IPS-NIHi11 (cell line): ENCODE measurements at places on chromosomes 1 and 21.

DNA sequence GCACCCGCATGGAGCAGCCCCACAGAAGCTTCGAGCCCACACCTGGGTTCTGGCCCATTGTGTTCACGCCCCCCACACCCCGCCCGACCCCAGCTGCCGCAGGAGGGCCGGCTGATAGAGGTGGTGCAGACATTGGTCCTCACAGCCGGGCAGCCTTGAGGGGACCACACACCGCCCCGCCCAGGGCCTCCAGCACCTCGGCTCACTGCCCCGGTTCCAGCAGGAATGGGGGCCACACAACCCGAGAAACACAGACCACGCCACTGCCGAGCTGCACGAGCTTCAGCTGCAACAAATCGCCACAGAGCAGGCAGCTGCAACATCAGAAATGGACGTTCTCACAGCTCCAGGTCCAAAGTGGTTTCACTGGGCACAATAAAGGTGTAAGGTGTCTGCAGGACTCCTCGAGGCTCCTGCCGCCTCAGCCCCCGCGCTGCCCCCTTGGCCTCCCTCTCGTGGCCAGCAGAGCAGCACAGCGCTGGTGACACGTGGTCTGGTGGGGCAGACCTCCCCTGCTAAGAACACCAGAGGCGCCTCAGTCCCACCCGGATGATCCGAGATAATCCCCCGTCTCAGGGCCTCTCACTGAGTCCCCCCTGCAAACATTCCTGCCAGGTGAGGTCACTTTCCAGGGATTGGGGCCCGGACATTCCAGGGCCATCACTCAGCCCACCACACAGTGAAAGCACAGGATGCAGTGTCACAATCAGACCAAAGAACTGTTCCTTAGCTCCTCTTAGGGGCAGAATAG is 62.3 kb upstream of the ADARB1 start:
- peak; percentile 87 for DNase-seq

DNA sequence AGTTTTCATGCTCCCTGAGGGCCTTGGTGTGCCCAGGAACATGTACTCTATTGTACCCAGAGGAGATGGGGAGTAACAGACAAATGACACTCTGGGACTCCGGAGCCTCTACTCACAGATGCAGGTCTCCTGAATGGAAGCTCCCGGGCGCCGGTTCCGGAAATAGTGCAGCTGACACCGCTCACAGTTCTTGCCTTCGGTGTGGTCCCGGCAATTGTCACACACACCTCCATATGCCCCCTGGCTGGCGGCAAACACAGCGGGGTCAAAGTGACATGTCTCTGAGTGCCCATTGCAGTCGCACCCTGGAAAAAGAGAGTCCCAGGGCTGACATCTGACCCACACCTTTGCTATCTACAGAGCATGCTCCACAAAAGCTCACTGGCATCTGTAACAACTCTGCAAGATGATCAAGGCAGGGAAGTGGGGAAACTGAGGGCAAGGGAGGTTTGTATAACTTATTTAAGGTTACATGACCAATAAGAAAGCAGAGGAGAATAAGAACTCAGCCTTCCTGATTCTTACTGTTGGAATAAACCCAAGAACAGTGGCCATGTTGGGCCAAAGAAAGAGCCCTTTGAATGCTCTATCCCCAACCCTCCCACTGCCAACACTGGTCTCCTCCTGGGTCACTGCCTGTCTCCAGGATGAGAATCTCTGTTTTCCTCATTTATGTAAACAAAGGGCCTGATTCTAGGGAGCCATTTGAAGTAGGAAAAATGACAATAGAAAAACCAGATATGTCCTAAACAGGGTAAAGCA is 22.4 kb downstream of the LAMB3 start:
- DNase-seq, result no peak

DNA sequence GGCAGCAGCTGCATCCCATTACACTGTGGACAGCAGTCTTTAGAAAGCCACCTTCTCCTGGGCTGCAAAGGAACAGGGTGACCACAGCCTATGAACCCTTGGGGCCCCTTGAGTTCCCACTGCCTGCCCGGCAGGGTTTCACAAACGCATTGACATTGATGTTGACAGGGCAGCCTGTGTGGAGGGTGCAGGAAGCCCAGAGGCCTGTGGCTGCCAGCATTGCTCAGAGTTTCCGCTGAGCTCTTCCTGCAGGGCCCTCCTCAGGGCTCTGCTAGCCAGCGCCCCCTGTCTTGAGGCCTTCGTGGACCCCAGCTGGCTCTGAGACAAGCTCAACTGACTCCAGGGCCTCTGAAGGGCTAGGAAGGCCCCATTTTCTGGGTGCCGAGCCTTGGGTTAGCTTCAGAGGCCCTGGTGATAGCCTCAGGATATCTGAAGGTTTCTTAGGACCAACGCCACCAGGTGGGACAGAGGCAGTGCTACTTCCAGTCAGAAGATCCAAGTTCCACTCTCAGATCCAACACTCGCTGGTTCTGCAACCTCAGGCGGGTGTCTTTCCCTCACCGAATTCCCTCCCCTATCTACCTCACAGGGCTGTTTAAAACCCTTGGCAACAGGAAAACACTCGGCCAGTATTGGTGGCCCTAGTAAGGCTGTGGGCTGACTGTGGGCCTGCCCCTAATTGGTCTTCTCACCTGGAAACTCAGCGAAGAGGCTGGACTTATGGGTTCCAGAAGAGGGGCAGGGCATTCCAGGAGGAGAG is 27.2 kb upstream of the EPS8L3 start:
- peak; percentile 62 for DNase-seq

GRCh38 chr1:51231120-51231519 is 5.0 kb upstream of the RNF11 start:
- DNase-seq, result no peak

DNA sequence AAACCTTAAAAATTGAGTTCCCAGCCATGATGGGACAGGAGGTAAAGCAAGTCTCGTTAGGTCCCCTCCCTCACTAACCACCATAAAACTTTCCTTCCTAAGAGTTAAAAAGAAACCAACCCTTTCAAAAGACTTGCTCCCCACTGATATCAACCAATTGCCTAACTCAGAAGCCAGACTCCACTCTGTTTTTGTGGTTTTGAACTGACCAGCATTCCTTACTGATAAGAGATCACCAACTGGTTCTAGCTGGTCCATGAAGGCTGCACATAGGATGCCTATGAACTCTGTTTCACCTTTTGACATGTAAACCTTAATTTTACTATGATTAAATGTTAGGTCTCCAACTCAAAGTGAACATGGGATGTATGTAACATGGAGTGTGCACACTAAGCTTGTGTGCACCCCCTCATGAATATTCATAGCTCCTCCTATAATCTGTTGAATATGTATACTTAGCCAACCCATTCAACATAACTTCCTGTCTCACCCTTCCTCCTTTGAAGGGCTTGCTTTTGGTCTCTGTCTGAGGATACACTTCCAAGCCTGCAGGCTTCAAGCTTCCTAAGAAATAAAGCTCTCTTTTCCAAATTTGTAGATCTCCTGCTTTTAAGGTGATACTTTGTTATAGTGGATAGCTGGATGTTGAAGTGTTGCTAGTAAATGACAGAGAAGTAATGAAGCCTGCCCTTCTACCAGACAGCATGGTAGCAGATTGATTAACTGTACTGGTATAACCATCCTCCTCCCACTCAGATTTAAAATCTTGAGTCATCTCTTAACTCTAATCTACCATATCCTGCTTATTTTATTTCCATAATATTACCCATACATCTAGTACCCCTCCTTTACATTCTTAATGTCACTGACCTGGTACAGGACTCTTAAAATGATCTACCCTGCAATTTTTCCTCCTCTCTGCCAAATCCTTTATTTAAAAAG is 95.6 kb downstream of the ZNF644 start:
- DNase-seq, result peak; percentile 4

GRCh38 chr1:183039985-183040447 is 16.8 kb downstream of the LAMC1 start:
- no peak for DNase-seq

DNA sequence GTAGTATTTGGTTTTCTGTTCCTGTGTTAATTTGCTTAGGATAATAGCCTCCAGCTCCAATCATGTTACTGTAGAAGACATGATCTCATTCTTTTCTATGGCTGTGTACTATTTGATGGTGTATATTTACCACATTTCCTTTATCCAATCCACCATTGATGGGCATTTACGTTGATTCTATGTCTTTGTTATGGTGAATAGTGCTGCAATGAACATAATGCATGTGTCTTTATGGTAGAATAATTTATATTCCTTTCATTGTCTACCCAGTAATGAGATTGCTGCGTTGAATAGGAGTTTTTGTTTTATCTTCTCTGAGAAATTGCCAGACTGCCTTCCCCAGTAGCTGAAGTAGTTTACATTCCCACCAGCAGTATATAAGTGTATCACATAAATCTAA is 538.8 kb downstream of the LRRIQ3 start:
- DNase-seq, result no peak

GRCh38 chr21:17343055-17343454 is 169.8 kb upstream of the CXADR start:
- peak; percentile 64 for DNase-seq

DNA sequence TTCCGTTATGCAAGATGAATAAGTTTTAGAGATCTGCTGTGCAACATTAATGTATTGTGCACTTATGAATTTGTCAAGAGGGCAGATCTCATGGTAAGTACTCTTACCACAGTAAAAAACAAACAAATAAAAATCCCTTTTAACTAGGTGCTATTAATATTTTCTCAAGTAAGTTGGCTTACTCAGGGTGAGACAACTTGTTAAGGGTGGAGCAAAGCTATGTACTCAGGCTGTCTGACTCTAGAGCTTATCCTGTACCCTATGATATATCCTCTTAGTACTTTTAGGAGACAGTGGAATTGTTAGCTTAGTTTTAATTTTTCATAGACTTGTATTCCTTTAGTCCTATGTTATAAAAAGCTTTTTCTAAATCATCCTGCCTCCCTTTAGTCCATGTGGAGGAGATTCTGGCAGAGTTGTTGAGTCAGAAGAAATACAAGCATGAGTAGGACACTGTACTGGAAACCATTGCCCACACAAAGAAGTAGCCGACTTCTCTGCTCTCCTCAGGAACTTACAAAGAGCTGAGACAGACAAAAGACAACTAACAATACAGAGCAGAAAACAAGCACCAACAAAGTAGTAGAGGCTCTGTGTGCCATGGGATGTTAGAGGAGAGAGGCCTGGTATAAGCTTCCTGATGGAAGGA is 49.2 kb downstream of the S1PR1 start:
- DNase-seq, result no peak

GRCh38 chr1:156102633-156103511 is 11.6 kb upstream of the LMNA start:
- no peak for DNase-seq

- DNase-seq, result no peak
Measured at GRCh38 chr1:26122988-26123973, 11.7 kb downstream of the PDIK1L start.

GRCh38 chr1:17601643-17602382 is 62.3 kb downstream of the ARHGEF10L start:
- DNase-seq, result no peak

DNA sequence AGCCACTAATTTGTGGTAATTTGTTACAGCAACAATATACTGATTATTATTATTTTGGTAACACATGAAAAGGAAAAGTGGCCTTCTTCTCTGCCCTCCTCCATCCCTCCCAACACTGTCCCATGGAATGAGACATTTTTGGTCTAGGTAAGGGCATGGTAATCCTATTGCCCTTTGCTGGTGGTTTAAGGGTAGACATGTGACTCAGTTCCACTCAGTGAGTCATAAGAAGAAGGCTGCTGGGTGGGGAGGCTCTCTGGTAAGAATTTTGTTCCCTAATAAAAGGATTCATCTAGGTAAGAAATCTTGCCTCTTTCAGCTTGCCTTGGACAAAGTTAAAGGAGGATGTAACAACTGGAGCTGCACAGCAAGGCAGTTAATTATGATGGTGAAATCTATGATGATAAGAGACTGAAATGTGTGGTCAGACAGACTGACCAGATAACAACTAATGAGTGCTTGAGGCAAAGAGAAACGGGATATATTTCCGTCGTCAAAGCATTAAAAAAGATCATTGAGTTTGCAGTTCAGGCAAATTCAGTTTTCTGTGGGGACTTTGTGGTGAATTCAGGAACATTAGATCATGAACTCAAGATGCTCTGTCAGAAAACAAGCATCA is 232.0 kb upstream of the KCNK2 start:
- DNase-seq, result no peak

- no peak for DNase-seq
Measured at GRCh38 chr1:232873931-232874330, 68.7 kb downstream of the MAP10 start.

- DNase-seq, result no peak
Measured at GRCh38 chr21:34597406-34597805, 17.5 kb downstream of the RCAN1 start.

DNA sequence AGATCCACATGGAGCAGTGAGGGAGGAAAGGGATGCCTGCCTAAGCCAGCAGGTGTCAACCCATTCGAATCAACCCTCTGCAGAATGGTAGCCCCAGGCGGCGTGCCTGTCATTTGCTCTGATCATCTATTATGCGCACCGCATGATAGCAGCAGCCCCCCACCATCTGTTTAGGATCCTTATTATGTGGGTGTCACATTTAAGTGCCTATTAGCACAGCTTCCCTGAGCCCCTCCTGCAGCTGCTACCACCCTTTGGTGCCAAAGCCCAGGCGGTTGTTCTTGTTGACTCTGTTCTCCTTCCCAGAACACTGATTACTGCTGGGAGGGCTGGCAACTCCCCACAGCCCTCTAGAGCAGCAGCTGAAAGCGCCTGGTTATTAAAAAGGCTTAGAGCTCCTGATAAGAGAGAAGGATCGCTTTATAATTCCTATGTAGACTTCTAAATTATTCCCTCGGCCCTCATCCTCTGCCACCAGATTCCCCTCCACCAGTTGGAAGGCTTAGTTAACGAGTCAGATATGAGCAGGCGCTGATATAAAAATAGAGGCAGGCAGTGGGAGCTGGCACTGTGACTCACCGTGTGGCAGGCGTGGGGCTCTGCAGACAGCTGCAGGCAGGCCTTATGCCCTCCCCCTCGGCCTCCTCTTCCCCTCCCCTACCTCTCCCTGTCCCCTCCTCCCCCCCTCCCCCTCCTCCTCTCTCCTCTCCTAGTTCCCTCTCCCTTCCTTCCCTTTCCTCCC is 23.0 kb downstream of the ACTA1 start:
- peak; percentile 58 for DNase-seq

DNA sequence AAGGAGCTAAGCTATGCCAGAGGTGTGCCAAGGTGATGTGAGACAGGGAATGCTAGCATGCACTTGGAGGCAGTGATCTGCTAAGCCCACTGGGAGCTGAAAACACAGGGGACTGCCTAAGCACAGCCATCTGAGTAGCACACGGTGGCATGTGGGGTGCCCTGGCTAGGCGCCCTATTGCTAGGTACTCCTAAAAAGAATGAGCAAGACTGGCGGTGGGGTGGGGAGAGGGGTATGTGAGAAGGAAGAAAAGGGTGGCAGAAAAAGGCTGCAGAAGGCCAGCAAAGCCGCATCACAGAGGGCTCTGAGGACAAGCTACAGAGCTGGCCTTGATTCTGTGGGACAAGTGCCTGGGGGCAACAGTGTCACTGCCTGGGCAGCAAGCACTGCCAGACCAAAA is 23.9 kb downstream of the PARP1 start:
- DNase-seq, result no peak
